ENCODE measurements at places on chromosomes 11 and 22.

DNA sequence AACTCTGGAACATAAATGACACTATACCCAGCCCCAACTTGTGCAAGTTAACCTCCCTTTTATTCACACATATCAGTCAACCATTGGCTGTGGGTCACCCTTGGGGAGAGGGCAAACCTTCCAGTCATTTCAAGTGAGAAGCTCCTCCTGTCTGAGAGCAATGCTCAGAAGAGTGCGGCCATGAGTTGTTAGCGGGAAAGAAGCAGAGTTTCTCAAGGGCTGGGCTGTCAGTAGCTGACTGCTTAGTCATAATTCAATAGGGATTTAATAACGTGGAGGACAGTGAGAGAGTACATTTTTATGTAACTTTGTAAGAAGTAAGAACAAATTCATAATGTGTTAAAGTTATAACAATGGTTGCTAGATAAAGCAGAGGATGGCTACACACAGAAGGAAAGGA lies 5.1 kb downstream of the PATE2 start:
- DNase-seq, result no peak

GRCh38 chr11:76672431-76673175 lies 2.1 kb upstream of the LRRC32 start:
- peak; percentile 44 for DNase-seq

DNA sequence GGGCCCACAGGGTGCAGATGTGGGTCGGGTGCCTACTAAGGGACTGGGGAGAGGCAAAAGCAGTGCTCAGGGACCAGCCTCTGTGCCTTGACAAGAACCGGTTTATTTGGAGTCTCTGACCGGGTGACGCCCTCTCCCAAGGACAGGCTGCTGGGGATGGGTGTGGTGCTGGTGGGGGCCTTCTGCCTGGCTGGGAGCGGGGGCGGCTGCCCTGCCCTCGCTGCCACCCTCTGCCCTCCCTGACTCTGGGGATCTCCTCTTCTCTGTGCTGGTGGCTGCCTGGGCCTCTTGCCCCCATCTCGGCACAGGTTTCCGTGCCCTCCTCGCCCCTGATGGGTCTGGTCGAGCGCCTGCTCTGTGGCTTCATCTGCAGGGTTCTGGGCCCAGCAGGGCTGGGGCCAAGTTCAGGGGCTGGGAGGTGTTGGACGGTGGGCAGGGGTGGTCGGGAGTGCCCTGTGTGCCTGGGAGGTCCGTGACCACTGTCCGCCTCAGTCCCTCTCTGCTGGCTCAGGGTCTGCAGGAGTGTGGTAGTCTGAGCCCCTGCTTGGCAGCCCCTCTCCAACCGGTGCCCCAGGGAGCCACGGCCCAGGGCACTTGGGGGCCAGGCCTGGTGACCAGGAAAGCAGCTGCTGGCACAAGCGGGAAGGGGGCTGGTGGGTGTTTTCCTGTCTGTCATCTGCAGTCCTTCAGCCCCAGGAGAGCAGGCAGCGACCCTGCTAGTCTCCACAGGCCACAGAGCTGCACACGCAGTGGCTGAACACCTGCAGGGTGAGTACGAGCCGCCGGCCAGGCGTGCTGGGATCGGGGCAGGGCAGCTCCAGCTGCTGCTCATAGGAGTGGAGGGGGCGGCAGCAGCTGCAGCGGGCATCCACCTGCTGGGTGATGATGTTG lies 23.5 kb downstream of the MUC6 start:
- no peak for DNase-seq

GRCh38 chr22:24400726-24401596 lies 26.4 kb upstream of the ADORA2A start:
- DNase-seq, result no peak

- no peak for DNase-seq
These were observed 899.6 kb upstream of the ANO3 start for GRCh38 chr11:25432376-25432775.

DNA sequence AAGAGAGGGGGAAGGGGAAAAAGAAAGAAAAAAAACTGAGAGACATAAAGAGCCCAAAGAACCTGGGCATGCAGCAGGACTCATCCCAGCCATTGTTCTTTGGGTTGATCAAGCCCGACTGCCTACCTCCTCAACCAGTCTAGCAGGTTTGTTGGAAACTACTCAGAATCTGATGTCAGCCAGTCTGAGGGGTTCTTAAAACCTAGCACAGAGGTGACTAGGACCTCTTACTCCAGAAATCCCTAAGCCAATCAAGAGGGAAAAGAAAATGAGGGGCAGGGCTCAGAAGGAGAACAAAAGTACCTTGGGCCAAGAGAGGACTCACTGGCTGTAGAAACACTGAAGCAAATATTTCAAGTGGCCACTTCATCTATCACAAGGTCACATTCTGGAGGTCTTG lies 228.0 kb downstream of the AASDHPPT start:
- DNase-seq, result no peak

DNA sequence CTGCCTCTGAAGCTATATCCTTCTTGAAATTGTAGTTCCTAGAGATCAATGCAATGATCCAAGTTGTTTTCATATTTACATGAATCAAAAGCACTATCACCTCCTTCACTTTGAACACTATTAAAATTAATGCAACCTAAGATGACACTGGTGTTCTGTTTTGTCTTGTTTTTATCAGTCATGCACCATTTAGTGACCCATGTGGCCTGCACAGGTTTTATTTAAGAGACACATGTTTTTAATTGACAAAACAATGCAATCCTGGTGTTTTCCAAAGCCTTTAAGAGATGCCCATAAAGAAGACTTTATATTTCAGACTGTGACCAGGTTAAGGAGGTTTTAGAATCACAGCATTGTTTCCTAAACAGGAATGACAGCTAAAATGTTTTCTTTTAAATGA lies 177.5 kb downstream of the FAM181B start:
- DNase-seq, result no peak

DNA sequence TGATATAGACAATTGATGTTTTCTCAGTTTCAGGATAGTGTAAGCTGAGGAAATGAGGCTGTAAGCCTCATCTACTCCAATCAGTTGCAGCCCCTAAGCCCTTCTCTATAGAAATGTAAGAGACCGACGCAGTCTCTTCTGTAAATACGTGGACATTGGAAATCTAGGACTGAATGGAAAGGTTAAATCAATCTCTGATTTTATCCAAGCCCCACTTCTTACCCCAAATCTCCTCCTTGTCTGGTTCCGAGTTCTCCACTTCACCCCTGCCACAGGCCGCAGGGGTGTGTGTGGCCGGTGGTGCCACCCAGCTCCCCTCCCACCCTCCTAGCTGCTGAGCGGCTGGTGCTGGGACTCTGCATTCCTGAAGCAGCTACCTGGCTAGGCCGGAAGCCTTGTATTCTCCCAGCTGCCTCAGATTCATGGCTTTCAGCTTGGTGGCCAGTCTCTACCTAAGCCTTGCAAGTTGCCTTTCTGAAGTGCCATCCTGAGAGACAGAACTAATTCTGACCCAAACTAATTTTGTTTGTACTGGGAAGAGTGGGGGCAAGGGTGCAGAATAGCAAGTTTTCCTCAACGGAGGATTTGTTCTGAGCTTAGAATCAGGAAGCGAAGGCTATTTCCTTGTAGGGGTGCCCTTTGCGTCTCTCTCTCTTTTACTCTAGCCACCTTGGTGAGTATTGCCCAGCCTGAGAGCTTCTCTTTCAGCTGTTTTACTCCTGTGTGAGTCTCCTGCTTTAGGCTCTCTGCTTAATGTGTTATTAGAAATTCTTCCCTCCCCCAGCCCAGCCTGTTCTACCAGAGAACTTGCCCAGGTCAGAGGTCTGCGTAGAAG lies 749 bp downstream of the VWA5A start:
- DNase-seq, result no peak

- no peak for DNase-seq
These were observed 14.2 kb downstream of the AP5B1 start for GRCh38 chr11:65766535-65766934.

GRCh38 chr11:899724-900123 lies 10.9 kb downstream of the CHID1 start:
- no peak for DNase-seq

- no peak for DNase-seq
These were observed 26.6 kb upstream of the CRTAM start for GRCh38 chr11:122811721-122812120.

DNA sequence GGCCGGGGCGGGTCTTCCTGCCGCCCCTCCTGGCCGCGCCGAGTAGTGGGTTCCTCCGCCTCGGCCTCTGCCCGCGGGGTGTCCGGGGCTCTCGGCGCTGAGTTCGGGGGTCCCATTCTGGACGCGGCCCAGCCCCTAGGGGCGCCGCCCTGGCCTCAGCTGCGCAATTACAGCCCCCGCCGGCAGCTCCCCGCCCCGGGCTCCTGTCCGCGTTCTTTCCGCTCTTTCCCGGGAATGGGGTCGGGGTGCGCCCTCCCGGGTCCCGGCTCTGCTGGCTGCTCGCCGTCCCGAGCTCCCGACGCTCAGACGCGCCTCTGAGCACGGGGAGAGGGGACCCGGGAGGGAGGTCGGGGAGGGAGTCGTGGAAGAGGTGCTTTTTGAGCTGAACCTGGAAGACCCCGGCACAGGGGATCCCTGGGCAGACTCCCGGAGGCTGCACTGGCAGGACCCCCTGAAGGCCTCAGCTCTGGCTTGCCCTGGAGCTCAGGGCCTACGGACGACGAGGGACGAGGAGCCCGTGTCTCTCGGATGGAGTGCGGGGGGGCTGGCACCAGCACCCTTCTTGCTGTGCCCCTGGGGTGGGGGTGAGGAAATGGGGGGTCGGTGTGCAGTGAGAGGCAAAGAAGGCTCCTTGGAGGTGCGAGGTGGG lies 558 bp downstream of the TSPAN4 start:
- DNase-seq, result no peak

DNA sequence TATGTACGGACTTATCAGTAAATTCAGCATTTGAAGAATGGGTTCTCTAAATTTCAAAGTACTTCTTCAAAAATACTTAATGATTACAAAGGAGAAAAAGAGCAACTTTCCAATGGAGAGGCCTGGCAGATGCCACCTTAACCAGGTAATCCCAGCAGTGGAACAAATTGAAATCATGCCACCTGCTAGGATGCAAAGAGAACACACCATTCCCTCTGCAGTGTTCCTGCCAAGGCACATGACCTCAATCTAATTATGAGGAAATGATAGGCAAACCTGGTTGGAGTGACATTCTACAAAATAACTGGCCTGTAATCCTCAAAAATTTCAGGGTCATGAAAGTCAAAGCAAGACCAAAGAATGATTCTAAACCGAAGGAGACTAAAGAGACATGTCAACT lies 21.5 kb downstream of the TNRC6B start:
- DNase-seq, result no peak

- DNase-seq, result no peak
These were observed 4.6 kb upstream of the BIRC3 start for GRCh38 chr11:102312667-102313066.
